Dermis blood vessel endothelial cell (primary cell): ENCODE measurements at places on chromosomes 5 and 9. TPM values are rescaled to one million over a fixed set of nuclear protein-coding genes. Genes with fewer than 3 reads are reported as not detected.

- DNase-seq = no peak
Observed at GRCh38 chr9:115422932-115423440, 305.0 kb upstream of the TNC start.

GRCh38 chr9:100939636-100940035, 88.9 kb upstream of the PLPPR1 start:
- no peak for DNase-seq

DNA sequence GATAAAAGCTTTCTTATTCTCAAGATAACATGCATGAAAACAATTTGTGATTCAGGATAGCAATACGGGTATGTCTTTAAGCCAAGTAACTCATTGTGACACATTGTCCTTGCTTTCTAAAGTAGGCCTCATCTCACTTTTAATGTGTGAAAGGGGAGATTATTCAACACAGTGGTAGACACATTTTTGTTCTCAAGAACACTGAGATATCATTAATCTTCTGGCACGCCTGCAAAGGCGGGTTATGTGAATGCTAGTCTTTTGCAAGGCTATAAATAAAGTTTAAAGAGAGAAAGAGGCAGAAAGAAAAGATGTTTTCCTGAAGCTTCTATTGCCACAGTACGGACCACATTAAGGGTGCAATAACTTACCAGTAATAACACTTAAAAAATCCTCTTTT, 181.8 kb upstream of the MEF2C start:
- DNase-seq = no peak

GRCh38 chr9:35510754-35511428, 21.0 kb downstream of the RUSC2 start:
- DNase-seq = peak; percentile 89

- no peak for DNase-seq
Observed at GRCh38 chr9:116144555-116144954, 9.0 kb upstream of the PAPPA start.

DNA sequence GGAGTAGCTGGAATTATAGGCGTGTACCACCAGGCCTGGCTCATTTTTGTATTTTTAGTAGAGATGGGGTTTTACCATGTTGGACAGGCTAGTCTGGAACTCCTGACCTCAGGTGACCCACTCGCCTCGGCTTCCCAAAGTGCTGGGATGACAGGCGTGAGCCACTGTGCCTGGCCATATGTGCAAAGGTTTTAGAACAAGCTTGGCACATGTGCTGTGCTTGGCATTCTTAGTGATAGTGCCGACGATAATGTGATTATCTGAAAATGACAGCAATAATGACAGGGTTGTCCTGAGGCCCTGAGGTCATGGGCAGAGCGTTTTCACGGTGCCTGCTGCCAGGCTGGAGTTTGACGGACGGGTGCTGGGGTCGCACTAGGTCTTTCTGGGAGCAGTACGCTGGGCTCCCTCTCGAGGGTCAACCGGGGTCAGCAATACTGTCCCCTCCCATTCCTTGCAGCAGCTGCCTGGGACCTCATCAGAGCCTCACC, 42.6 kb downstream of the HMCN2 start:
- DNase-seq = no peak

DNA sequence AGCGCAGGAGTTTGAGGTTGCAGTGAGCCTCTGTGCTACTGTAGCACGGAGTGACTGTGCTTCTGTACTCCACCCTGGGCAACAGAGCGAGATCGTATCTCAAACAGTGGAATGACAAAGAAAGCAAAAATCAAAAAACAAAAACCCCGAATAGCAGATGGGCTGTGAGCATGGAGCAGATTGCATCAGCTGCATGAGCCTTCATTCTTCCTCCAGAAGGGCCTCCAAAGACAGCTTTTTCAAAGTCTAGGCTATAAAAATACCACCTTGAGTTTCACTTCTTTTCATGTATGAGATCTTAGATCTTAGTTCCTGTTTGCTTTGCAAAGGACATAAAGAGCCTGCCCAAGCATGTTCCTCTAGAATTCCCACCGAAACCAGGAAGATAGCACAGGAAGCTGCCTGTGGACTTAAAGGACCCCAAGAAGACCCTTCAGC, 15.0 kb upstream of the HSPB3 start:
- DNase-seq = no peak

- no peak for DNase-seq
Observed at GRCh38 chr9:82597241-82598203, 465.4 kb downstream of the RASEF start.

- no peak for DNase-seq
Observed at GRCh38 chr9:75896193-75896592, 5.7 kb downstream of the PCSK5 start.

DNA sequence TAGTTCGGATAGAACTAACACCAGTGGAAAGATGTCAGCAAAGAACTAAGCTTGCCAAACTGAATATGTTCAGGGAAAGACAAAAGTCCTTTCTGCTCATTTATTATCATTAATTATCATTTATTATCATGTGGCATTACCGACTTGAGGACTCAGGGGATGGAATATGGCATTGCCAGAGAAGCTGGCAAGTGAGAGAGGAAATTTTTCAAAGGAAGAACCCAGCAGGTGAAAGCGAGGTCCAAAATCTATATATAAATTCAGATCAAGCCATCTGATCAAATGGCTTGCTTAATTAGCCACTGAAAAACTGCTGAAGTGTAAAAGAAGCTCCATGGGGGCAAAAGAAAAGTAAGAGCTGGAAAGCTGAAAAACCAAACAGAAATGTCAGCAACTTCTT, 1049.6 kb upstream of the SEMA6A start:
- no peak for DNase-seq

DNA sequence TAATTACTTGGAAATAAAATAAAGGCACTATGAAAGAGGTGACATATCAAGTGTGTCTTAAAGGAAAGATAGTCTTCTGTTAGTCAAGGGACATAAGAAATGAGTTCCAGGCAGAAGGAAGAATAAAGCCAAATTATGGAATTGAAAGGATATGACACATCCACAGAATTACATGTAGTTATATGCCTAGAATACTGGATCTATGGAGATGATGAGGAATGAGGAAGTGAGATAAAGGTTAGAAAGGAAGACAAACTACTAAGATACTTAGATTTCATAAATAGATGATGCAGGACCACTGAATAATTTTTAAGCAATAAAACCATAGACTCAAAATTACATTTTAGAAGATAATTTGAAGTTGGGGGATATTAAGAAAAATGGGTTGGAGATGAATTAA, 609.8 kb downstream of the PTPRD start:
- DNase-seq = no peak

DNA sequence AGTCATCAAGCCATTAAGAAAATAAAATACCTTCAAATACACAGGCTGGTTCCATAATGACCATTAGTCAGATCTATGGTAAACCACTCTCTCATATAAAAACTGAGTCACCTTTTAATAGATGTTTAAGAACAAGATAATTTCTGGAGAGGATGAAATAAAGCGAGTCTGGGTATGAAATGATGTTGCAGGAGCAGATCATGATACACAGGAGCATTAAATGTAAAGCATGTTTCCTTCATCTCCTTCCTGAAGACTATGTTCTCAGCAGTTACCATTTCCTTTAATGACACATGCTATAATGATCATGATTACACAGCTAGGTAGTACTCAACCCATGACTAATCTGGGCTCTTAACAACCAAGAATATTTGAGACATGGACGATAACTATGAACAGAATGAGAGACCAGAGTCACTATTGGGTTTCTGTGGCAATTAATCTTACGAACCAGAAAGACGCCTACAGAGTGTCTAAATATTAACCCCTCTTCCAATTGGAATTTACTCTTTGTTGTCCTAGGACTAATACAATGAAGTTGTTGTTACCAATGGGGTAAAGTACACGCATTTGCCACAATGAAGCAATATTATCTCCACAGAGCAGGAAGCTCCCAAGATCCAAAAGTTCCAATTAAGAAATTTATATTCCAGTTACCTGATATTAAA, 105.6 kb downstream of the NR6A1 start:
- peak; percentile 48 for DNase-seq

GRCh38 chr9:121662891-121663580, 11.6 kb downstream of the DAB2IP start:
- peak; percentile 41 for DNase-seq

DNA sequence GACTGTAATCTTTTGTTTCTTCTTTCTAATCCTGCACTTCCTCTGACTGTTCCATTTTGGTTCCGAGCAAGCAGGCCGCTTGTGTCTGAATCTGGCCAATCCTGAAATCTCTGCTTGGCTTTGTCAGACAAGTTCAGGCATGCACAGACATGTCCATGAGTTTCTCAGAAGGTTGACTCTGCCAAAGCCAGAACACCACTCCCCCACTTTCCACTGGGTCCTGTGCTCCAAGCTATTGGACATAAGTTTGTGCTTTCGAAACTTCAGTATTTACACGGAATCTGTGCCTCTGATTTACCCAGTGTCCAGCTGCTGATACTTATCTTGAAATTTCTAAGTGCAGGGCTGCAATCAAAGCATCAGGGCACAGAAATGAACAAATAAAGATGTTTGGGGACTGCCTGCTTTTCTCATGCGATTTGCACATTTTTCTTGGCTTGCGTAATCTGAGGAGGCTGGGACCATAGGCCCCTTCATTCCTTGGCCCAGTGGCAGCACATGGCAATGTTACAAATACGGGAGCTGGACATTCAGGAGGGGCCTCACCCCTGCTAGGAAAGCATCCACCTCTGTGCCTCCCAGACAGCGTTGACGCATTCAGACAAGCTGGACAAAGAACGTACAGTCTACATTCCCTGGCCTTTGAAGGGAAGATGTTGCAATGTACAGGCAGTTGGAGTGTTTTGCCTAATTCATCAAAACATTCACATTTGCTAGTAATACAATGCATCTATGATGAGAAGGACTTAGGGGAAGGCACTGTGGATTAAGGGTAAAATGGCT, 209.2 kb upstream of the PAPPA start:
- DNase-seq = peak; percentile 0

DNA sequence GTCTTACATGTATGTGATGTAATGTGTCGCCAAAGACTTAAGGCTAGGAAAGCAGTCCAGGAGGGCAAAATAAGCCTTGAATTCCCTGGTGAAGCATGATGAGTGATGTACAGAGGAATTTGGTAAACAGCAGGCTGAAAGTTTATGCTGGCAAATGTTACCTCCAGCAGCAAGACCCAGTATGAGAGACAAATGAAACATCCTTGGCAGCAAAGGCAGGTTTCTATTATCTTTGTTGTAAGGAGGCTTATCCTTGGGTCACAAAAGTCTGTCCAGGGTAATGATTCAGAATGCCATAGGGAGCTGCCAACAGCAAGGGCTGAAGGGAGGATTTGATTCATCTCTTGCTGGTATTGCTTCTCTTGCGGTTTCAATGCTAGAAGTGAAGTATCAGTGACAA, 75.9 kb upstream of the HTR4 start:
- no peak for DNase-seq

DNA sequence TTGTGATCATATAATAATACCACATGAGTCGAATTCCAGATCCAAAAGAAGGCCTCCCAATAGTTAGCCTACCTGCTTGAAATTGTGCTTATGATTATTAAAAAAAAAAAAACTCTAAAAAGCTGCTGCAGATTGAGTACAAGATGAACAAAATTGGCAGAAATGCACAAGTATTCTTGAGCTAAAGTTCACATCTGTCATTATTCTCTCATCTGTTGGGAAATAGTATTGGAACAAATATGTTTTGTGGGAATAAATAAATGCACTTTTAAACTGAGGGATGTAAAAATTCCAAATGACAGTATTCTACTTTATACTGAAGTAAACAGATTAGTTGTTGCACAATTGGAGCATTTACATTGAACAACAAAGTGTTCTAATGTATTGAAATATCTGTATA, 15.7 kb downstream of the DAB2 start:
- DNase-seq = no peak

- DNase-seq = no peak
Observed at GRCh38 chr5:84292000-84292642, 92.6 kb downstream of the EDIL3 start.

DNA sequence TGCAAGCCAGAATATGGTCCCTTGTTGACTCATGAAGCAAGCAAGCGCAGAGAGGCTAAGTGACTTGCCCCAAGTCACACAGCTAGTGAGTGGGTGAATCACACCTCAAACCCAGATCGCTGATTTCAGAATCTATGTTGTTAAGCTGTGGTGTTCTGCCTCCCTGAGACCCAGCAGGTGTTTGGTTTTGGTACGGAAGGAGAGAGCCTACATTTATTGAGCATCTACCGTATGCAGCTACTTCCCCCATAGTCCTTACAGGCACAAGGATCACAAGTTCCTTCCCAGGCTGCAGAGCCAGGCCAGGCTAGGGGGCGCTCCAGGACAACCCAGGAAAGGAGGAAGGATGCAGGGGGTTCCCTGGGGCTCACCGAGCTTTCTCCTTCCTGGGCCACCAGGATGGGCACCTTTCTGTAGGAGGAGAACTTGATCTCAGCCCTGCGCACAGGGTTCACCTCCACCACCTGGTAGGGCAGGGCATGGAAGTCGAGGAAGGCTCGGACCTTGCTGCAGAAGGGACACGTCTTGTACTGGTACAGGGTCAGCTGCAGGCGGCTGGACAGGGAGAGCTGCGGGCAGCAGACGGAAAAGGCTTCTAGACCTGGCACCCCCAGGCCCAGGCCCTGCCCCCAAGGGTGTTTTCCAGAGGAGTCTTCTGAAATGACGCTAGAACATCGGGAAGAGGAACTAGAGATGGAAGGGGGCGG, 2.5 kb downstream of the PTGES2 start:
- peak; percentile 74 for DNase-seq

DNA sequence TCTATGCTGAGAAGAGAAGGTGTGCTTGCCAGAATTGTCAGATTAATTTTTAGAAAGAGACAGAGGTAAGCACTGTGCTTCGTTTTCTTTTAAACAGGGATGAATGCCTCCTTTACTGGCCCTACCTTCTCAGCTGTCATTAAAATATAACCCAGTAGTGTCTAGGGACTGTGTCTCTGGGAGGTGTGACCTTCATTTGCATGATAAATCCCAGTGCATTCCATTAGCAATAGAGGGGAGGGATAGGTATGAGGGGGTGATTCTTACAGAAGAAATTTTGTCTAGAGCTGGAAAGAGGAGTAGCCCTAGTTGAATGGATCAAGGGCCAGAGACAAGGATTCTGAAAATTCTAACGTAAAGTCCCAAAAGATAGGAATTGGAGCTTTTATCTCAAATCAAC, 351.5 kb downstream of the BNC2 start:
- no peak for DNase-seq

GRCh38 chr9:79684711-79685575, 113.2 kb downstream of the TLE4 start:
- DNase-seq = no peak

BRD3OS gene
- 5.4 and 15.8 TPM in 2 replicates for total RNA-seq

ANKRD33B gene
- total RNA-seq = 2.0 and 3.4 TPM in 2 replicates

SLC34A1 gene
- not detected in 2 replicates for total RNA-seq

OBP2B gene
- total RNA-seq = not detected in 2 replicates

TLR4 gene
- 117 and 184 TPM in 2 replicates for total RNA-seq

QRFP gene
- not detected in 2 replicates for total RNA-seq

EIF4E1B gene
- total RNA-seq = not detected in 2 replicates

CAVIN4 gene
- total RNA-seq = 1.7 and 2.3 TPM in 2 replicates

RALGPS1 gene
- total RNA-seq = 3.1 and 3.3 TPM in 2 replicates

IGFBPL1 gene
- total RNA-seq = 0.17 and 0.23 TPM in 2 replicates

PCDHA1 gene
- 0.17 TPM in 1 of 2 replicates, not detected in the other for total RNA-seq

FAM153A gene
- not detected in 2 replicates for total RNA-seq

COL15A1 gene
- total RNA-seq = 0.42 and 31.5 TPM in 2 replicates

CDH6 gene
- 0.56 and 1.5 TPM in 2 replicates for total RNA-seq
